Keratinocyte (primary cell): ENCODE measurements at places on chromosomes 7 and 10. TPM values are rescaled to one million over a fixed set of nuclear protein-coding genes. Genes with fewer than 3 reads are reported as not detected.

WNT16 gene
- polyA plus RNA-seq = not detected in 3 replicates

GRCh38 chr7:151637781-151638261 is 118.1 kb upstream of the RHEB start:
- no peak for DNase-seq

DNA sequence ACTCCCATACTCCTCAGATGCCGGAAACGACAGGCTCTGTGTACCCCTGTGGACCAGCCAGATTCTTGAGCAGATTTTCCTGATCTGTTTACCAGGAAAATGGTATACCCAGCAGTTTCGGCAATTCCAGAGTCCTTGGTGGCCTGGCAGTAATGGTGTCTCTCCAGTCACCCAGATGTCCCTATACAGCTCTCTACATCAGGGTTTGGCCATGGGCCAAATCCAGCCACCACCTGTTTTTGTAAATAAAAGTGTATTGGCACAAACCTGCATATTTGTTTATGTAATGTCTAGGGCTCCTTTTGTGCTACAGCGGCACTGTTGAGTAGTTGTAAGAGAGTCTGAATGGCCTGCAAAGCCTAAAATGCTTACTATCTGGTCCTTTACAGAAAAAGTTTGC is 491.3 kb downstream of the RPS24 start:
- DNase-seq = no peak

DNA sequence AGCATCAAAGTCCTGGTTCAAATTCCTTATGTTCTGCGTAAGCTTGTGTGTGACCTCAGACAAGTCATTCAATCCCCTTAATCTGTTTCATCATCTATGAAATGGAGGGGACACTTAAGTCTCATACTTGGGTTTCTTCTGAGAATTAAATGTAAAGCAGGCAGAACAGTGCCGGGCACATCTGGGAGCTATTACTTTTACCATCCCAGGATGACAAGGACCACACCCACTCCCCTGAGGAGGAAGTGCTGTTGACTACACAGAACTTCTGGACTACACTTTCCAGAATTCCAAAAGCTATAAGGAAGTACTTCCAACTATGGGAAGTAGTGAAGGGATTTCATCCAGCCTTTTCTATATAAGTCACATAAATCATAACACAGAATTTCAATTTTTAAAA is 294.9 kb downstream of the IPMK start:
- DNase-seq = no peak

OR6V1 gene
- not detected in 3 replicates for polyA plus RNA-seq

DNA sequence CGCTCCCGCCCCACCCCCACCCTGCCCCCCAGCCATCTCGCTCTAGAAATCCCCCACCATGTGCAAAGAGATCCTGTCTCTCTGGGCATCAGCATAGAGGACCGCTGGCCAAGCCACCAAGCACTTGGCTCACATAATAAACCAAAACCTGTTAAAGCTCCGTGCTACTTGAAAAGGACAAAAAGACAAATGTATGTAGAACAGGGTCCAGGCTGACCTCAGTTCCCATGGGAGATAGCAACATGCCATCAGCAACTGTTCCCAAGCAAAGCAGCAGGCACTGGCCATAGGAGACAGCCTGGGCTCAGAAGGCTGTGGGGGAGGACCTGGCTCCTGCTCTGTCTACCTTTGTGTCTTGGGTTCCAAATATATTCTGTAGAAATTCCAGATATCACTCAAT is 38.4 kb upstream of the GDF10 start:
- DNase-seq = no peak

FAM25C gene
- 4.8 to 28.2 TPM (median 26.2 TPM) in 3 replicates for polyA plus RNA-seq

DNA sequence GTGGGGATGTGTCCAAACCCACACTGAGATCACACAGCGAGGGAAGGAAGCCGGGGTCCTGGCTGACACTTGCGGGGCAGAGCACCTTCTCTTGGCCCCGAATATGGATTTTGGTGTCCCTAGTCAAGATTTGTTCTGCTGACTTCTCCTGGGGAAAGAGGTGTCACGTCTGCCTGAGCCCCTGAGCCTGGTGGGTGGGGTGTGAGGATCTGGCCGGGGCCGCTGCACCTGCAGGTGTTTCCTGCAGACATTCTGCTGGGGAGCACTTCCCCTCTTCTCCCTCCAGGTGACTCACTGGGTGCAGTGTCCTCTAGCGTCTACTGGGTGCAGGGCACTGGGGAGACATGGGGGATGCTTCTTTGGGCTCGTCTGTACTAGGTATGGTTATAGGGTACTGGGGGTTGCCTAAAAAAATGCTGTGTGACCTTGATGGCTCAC is 99.2 kb downstream of the GRK5 start:
- no peak for DNase-seq

DNA sequence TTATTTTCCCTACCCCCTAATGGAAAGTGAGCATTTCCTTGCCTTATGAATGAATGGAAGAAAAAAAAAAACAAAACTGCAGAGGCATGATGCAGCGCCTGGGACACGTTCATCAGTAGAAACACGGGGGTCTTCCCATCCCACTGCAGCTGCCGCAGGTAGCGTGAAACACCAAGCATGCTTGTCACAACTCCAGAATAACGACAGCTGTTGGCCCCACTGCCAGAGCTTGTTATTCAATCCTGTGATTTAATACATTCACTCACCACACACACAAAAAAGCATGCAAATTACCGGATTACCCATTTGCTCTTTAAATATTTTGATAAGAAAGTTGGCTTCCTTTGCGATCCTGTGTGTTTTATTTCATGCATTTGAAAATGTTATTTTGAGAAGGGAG is 48.4 kb upstream of the GNA12 start:
- DNase-seq = no peak

- no peak for DNase-seq
These were observed 240.9 kb upstream of the IMMP2L start for GRCh38 chr7:111803015-111803758.

- no peak for DNase-seq
These were observed 201.5 kb upstream of the GNAI1 start for GRCh38 chr7:79933144-79933543.
